ENCODE measurements at places on chromosomes 16 and 17.

GRCh38 chr16:24745791-24746190 lies 16.3 kb downstream of the TNRC6A start:
- DNase-seq: no peak

DNA sequence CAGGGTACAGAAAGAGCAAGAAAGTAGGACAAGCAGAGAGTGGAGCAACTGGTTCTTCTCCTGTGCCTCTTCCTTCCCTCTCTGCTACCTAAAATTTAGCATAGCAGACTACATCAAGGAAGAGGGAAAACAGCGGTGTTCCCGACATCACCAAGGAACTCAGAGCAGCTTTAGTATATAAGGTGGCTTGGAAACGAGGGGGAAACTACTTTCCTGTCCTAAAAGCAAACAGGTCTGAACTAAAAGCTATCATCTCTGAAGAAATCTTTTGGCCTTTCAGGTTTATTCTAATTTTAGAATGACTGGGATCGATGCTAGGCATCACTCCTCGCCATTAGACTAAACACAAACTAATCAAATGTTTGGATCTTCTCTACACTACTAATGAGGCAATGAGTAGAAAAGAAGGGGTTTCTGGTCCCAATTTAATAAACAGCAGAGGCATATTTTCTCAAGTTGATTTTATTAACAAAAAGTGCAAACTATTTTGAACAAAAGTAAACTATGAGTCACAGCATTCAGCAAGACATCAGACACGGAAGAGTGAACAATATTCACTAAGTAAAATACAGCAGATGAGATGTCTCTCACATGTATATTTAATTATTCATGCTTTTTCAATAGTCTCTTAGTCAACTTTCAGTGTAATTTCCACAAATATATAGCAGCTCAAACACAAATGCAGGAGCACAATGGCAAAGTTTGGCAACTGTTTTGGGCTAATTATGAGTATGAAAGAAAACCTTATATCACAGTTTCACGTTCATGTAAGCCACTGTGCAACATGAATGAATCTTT lies 108.7 kb downstream of the TRIM37 start:
- no peak for DNase-seq

- no peak for DNase-seq
Observed at GRCh38 chr16:84677017-84677803, 22.6 kb upstream of the USP10 start.

- DNase-seq: peak; percentile 52
Observed at GRCh38 chr16:47492428-47493377, 31.6 kb downstream of the PHKB start.

- DNase-seq: no peak
Observed at GRCh38 chr16:11797957-11798299, 870 bp upstream of the ZC3H7A start.

DNA sequence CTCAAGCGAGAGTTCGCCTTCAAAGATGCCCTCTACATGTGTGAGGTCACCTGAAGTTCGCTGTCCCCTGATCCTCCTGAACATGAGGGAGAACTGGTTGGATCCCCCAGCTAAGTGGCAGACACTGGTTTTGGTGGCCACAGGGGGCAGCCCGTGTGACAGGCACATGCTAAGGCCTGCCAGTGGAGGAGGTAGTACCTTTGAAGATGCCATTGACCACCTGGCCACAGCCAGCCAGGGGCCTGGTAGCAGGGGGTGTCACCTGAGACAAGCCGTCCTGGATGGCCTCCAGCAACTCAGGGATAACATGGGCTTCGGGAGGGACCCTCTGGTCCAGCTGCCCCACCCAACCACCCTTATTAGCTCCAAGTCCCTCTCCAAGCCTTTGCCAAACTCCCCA lies 7.3 kb upstream of the ALDH3A1 start:
- DNase-seq: no peak

GRCh38 chr16:278863-279366 lies 1.5 kb upstream of the ARHGDIG start:
- DNase-seq: no peak

GRCh38 chr17:2453325-2453724 lies 52.5 kb upstream of the MNT start:
- DNase-seq: no peak

- no peak for DNase-seq
Observed at GRCh38 chr16:80946481-80946880, 60.2 kb downstream of the CMC2 start.

DNA sequence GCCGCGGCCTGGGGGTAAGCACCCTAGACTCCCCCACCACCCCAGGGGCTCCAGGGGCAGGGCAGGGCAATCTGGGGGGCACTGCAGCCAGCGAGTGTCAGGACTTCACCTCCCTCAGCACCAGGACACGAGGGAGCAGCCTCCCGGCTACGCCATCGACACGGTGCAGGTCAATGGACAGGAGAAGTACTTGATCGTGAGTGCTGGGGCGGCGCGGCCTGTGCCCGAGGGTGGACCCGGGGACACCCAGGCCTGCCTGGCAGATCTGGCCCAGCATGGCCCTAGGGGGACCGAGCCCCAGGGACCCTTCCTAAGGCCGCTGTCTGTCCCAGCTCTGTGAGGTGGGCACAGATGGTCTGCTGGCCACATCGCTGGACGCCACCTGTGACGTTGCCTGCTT lies 3.1 kb upstream of the RHBDL1 start:
- DNase-seq: no peak

DNA sequence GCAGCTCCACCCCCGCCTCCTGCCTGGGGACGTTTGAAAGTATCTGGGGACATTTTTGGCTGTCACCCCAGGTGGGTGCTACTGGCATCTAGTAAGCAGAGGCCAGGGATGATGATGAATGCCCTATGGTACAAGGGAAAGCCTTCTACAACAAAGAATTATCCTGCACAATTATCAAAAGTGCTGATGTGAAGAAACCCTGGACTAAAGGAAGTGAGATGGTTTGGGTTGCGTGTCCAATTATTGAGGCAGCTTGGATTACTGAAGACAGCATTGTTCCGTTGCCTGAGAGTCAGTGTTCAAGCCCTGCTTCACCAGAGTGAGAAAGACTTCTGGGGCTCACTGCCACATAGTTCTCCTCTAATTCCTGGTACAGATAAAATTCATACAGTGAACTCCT lies 343.4 kb downstream of the CA10 start:
- no peak for DNase-seq

DNA sequence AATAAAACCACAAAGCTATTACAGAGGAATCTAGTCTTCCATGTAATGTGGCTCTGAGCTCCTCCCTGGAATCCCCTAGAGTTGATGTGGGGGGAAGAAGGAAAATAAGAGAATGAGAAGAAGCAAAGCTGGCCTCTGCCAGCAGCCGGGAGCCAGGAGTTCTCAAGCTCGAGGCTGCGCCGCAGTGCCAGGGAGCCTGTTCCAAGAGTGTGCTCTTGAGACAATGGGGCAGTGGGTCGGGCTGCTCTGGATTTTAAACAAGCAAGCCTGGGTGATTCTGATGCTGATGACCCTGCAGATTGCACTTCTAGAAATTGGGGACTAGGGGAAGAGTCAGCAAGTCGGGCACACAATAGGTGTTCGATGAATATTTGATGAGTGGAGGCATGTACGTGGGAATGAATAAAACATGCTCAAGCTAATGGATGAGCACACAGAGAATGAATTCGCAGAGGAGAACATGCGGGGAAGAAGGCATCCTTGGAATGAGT lies 119.9 kb downstream of the CMIP start:
- no peak for DNase-seq

DNA sequence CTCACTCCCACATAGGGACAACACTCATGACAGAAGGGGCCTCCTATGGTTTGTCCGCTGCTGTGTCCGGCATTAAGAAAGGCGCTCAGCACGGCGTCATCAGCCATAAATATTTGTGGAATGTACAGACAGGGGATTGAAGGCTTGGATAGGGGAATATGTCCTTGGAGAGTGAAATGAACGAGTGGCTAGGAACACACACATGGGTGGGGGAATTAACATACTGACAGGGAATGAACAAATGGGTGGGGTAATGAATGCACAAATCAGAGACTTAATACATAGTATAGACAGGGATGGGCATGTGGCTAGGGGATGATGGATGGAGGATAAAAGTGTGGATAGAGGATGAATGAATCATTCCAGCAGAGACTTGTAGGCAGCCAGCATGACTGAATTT lies 154.0 kb upstream of the HSBP1 start:
- no peak for DNase-seq

- peak; percentile 78 for DNase-seq
Observed at GRCh38 chr16:49592546-49593423, 219.2 kb downstream of the C16orf78 start.

DNA sequence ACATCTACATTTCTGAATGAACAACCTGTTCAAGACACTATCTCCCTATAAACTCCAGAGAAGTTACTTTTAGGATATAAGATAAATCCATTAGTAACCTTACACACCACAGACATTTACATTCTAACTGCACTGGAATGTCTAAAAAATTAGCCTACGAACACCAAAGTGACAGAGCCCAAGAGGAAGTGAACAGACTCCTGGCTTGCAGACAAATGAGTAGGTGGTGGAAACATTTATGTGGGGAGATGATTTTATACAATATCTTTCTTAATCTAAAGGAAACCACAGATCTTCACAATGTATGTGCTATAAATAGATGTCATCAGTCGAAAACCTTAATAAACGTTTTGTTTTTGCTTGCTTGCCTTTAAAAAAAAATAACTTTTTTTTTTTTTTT lies 18.8 kb downstream of the ZNF652 start:
- DNase-seq: no peak

GRCh38 chr16:84478172-84478947 lies 26.1 kb downstream of the MEAK7 start:
- DNase-seq: no peak

- no peak for DNase-seq
Observed at GRCh38 chr17:48023400-48024148, 14.0 kb downstream of the COPZ2 start.

GRCh38 chr16:50781043-50781442 lies 39.2 kb downstream of the CYLD start:
- no peak for DNase-seq

- no peak for DNase-seq
Observed at GRCh38 chr17:59266745-59267144, 46.4 kb downstream of the GDPD1 start.

- no peak for DNase-seq
Observed at GRCh38 chr17:633133-633532, 81.5 kb downstream of the VPS53 start.

GRCh38 chr16:89383095-89384003 lies 107.0 kb downstream of the ANKRD11 start:
- DNase-seq: no peak

GRCh38 chr17:15452746-15453145 lies 14.7 kb downstream of the CDRT4 start:
- DNase-seq: no peak

DNA sequence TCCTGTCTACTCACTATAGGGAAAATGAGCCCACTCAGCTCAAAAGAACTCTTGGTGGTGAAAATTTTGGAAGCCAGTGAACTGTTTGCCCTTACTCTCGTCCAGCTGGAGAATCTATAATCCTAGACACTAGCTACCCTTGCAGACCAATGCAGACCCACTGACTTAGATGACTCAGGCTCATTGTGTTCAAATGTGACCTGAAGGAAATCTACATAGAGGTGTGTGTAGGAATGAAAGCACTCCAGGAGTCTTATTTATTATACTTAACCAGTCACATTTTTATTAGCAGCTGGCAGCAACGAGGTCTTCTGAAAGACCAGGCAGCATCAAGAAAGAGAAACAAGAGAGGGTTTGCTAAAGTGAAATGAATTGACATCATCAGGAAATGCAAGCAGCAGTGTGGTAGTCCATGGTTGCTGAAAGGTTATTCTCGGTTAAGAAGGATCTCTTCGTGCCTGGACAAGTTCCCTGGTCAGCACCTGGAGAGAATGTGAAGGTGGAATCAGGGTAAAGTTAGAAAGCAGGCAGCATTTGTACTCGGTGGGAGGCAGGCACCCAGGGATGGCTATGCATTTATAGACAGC lies 1.4 kb downstream of the KRTAP29-1 start:
- DNase-seq: no peak

- no peak for DNase-seq
Observed at GRCh38 chr17:42883802-42884558, 16.6 kb upstream of the G6PC1 start.

DNA sequence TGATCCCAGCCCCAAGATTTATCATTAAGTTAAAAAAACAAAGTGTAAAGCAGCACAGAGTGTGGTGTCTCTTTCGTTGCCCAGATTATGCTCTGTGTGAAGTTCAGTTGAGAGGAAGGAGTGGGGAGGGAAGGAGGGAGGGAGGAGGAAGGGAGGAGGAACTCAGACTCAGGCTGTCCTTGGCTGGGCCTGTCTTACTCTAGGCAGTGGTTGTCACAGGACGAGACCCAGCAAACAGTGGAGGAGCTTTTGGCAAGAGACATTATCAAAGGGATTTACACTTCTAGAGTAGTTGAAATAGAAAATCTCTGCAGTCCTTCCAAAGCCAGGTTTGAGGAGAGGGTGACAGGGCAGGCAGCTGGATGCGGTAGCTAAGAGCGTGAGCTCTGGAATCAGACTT lies 27.8 kb downstream of the KNOP1 start:
- no peak for DNase-seq

GRCh38 chr16:27127308-27127707 lies 60.6 kb downstream of the C16orf82 start:
- no peak for DNase-seq

GRCh38 chr16:25838724-25839186 lies 147.0 kb downstream of the HS3ST4 start:
- DNase-seq: peak; percentile 29

DNA sequence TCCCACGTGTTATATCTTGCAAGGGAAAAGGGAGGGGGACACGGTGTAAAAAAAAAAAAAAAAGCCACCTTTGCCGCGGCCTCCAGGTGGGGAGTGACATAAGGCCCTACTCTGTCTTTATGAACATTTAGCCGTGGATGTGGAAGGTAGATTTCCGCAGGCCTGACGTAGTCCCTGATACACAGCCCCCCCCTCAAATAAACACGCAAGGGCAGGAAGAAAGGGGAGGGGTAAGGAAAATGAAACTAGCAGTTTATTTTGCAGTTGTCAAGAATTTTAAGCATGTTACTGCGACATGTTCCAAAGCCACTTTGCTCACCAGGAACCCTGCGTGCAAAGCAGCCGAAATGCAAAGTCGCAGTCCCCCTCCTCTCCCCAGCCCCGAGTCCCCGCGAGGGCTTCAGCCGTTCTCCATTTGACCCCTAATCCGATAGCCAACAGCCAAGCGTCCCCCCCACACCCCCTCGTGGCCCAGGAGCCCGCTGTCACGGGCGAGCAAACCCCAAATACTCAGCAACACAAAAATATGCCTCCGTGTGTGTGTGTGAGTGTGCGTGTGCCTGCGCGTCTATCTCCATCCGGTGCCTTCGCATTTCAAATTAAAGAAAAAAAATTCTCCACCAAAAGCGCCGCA lies 1.2 kb downstream of the CBX4 start:
- DNase-seq: no peak
